ENCODE measurements at places on chromosomes 1 and 21.

GRCh38 chr1:7223334-7224080, 438.3 kb downstream of the CAMTA1 start:
- no peak for DNase-seq

DNA sequence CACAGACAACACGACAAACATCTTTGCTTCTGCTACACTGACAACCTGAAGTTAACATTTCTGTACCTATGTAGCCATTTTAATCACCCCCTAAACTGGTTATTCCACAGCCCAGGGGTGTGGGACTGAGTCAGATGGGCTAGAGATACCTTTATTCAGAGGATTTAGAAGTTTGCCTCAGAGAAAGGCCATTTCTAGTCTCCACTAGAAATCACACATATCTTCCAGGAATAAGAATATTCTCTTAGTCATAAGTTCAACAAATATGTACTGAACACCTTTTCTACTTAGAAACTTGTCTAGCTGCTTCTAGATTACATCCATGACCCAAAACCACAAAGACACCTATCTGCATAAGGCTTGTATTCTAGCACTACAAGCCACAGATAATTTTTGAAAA, 38.8 kb downstream of the ERG start:
- DNase-seq: no peak

GRCh38 chr1:179137617-179138255, 55.9 kb downstream of the TOR3A start:
- DNase-seq: no peak

GRCh38 chr1:185257950-185258208, 59.2 kb downstream of the IVNS1ABP start:
- DNase-seq: no peak

DNA sequence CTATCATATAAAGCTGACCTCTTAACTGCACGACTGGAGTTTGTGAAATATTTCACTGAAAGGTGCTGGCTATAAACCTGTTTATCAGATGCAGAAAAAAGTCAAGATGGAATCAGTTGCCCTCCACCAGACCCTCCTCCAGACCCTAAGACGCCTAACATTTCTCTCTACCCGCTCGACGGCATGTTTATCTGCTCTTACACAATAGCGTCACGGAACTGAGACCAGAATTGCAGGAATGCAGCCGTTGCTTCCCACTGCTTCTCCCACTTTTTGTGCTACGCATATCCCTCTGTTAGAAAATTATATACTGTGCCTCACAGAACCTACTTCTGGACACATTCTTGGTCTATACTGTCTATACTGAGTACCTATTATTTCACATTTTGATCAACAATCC, 28.2 kb upstream of the FAM131C start:
- no peak for DNase-seq

DNA sequence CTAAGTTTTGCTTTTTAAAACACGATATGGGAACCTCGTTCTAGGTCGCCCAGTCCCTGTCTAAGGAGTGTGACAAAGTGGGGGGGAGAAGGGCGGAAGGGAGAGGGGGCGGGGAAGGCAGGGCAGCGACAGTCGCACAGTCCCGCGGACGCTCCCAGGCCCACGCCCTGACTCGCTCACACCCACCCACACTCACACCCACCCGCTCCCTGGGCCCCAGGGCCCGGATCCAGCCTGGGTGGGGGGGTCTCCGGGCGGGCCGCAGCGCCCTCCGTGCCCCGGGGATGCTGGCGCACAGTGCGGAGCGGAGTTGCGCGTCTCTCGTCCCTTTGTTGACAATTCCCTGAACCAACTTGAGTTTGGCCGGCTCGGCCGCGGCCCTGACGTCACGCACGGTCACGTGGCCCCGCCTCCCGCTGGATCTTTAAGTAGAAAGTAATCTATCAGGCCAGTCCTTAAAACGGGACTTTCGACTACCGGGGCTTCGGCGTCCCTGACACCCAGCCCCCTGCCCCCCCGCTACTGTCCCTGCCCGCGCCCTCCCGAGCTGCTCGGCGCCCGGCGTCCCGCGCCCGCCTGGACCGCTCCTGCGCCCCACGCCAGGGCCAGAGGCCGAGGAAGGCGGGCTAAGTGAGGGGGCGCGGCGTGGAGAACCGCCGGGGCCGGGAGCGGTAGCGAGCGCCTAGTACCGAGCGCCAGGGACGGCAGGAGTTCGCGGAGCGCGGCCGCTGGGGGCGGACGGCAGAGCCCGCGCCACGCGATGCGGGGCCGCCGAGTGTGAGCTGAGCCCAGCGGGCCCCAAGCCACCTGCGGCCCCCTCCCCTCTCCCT, at the start of gene FOXD3:
FOXD3 (plus strand) TSS at position 454 of the 830 bp plus-strand sequence. CDS start 492 bp downstream, outside the sequence.
- DNase-seq: peak; percentile 9

- no peak for DNase-seq
These were observed 282.0 kb downstream of the PTPRU start for GRCh38 chr1:29518183-29518835.

DNA sequence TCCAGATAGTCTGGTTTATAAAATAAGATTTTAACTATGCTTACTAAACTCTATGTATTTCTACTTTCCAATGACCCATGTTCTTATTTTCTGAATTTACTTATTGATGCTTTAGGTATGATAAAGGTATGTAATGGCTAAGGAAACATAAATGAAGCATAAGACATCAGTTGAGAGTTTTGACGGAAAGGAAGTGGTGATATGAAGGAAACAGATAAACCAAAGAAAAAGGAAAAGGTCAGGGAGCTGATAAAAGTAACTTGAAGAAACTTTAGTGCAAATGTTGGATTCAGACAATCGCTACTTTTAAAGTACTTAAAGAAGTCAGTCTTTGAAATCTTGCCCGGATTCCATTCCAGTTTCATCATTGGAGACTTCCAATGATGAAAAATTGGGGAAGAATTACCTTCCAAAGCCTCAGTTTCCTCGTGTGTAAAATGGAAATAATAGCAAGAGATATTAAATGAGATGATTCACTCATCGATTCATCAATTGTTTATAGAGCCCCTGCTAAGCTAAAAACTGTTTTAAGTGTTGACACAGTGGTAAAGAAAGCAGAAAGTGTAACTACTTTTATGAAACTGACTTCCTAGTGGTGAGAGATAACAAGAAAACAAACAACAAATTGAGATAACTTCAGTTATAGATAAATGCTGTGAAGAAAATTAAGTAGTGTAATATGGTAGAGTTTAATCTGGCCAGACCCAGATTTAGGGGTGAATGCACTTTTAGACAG, 10.6 kb downstream of the PTPRC start:
- no peak for DNase-seq

DNA sequence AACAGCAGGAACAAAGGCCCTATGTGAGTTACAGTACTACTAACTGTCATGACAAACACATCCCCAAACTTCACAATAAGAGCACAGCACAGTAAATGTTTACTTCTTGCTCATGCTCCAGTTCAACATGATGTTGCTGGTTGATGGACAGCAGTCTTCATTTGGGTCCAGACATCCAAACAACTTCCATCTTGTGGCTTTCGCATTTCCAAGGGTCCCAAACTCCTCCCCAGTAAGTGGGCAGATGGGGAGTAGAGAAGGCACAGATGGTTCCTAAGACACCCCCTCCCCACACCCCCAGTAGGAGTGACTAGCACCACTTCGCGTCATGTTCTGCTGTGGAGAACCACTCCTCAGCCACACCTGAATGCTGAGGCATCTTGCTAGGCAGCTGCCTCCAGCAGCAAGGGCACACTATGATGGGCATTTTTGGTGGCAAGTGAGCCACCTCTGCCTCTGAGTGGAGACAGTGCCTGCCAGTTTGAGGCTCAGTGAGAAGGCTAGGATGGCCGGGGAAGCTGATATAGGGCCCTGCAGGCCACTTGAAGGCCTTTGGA, 32.7 kb upstream of the CD2 start:
- no peak for DNase-seq

DNA sequence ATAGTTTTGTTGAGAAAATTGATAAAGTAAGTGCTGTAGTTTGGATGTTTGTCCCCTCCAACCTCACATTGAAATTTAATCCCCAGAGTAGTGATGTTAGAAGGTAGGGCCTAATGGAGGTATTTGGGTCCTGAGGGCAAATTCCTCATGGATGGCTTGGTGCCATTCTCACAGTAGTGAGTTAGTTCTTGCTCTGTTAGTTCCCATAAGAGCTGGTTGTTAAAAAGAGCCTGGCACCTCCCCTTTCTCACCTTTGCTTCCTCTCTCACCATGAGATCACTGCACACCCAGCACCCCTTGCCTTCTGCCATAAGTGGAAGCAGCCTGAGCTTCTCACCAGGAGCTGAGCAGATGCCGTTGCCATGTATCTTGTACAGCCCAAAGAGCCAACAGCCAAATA, 354.8 kb upstream of the NFIA start:
- no peak for DNase-seq

- DNase-seq: no peak
These were observed 29.0 kb downstream of the POU2F1 start for GRCh38 chr1:167249702-167250101.

DNA sequence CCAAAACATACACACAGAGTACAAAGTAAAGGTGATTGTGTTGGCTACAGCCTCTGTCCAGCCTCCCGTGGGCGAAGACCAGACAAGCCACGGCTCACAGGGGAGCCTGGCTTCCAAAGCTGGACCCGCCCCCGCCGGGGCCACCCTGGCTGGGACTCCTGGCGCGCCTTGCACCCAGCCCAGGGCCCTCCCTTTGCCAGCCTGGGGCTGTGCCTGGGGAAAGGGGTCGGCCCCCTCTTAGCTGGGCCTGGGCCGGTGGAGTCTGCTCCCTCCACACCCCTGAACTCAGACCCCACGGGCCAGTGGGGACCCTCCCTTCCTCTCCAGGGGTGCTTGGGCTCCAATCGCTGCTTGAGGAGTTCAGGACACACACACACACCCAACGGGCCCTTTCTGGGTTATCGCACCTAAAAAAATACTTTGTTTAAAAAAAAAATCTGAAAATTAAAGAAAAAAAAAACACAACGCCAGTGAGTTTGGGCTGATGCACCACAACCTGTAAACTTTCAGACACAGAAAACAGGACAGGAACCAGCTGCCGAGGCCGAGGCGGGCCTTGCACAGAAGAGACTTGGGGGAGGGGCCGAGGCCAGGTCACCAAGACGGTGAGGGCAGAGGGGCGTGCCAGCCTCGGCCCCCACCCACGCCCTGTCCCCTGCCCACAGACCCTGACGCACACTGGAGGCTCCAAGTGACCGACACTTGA, 56.3 kb downstream of the KCNAB2 start:
- DNase-seq: no peak

GRCh38 chr1:226798427-226799411, 59.6 kb upstream of the ITPKB start:
- DNase-seq: peak; percentile 67

DNA sequence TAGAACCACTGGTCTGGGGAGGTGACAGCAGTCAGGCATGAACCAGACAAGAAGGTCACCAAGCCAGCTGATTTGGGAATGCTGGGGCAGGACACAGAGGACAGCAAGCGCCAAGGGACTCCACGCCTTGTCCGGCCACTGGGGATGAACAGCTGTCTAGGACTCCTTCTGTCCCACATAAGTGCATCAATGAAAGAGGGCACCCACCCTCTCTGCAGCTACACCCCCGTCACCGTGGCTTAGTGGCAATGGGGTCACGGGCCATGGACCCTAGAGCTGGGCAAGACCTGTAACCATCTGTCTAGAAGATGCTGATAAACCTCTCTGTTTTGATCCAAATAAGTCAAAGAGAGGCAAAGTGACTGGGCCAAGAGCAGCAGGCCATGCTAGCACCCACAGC, 16.8 kb downstream of the UBE2G2 start:
- no peak for DNase-seq

- peak; percentile 88 for DNase-seq
These were observed 19.5 kb upstream of the NCMAP start for GRCh38 chr1:24536391-24536840.

- peak; percentile 60 for DNase-seq
These were observed 191.8 kb upstream of the SAMSN1 start for GRCh38 chr21:14737922-14738321.

DNA sequence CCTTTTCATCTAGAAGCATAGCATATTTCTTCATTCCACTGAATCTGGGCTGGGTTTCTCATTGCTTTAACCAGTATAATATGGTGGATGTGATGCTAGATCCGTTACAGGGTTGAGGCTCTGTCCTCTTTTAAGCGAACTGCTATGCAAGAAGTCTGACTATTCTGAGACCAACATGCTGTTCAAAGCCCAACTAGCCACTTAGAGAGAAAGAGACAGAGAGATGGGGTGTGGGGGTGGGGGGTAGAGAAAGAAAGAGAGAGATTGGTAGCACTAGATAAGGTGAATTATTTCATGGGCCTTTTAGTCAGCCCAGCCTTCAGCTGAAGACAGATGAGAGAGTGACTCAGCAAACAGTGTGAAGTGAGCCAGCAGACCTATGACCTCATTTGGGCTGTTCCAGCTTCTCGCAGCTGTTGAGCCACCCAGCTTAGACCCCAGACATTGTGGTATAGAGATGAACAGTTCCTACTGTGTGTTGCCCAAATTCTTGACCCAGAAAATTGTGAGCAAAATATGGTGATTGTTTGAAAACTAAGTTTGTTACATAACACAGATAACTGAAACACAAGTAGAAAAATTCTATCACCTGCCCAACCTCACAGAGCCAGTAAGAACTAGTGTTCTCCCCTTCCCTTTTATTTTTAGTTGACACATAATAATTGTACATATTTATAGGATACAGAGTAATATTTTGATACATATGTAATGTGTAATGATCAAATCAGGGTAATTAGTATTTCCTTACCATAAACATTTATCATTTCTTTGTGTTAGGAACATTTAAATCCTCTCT, 40.7 kb upstream of the PRKACB start:
- no peak for DNase-seq

DNA sequence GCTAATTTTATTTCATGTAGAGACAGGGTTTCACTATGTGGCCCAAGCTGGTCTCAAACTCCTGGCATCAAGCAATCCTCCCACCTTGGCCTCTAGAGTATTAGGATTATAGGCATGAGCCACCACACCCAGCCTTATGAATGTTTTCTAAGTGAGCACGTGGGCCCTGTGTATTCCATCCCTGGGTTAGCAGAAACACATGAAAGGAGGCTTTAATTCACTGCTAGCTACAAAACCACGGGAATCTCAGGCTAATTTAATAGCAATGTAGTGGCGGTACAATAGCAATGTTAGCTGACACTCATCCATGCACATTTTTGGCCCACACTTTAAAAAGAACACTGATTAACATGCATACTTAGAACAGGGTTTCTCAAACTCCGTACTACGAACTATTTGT, 32.0 kb downstream of the VTCN1 start:
- DNase-seq: no peak

Measured in central memory CD4-positive, alpha-beta T cell (primary cell).